ENCODE measurements at places on chromosomes 2 and 18. TPM values are rescaled to one million over a fixed set of nuclear protein-coding genes. Genes with fewer than 3 reads are reported as not detected.

DNA sequence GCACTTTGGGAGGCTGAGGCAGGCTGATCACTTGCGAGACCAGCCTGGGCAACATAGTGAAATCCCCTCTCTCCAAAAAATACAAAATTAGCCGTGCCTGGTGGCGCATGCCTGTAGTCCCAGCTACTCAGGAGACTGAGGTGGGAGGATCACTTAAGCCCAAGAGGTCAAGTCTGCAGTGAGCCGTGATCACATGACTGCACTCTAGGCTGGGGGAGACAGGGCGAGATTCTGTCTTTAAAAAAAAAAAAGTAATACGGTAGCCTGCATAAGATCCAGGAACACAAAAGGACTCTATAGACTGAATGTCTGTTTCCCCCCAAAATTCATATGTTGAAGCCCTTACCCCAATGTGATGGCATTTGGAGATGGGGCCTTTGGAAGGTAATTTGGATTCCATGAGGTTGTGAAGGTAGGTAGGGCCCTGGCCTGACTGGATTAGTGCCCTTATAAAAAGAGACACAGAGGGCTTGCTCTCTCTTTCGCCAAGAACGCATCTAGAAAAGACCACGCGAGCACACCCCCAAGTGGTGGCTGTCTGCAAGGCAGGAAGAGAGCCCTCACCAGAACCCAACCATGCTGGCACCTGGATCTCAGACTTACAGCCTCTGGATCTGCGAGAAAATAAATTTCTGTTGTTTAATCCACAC is 17.0 kb downstream of the MBOAT2 start:
- no peak for DNase-seq
- no peak overlapping the region for H3K4me3 ChIP-seq
- peaks cover 3% of the 10 kb centered on the region for H3K4me1 ChIP-seq
- H3K36me3 ChIP-seq = no peaks in the 10 kb centered on the region

DNA sequence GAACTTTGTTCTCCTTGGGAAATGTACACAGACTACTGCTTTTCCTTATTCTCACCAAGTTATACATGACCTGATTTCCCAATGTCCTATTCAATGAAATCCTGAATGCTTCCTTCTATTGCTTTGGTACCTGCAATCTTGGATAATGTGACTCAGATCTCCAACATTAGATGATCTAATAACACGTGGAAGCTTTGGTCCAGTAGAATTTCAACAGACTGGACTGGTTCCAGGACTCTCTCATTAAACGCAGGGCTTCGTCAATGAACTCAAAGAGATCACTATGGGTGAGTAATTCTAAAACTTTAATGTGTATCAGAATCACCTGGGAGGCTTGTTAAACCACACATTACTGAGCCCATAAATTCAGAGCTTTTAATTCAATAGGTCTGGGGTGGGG is 413.6 kb upstream of the KCNH7 start:
- no peaks in the 10 kb centered on the region for H3K4me1 ChIP-seq
- H3K27ac ChIP-seq = no peak overlapping the region
- no peak for DNase-seq
- H3K27me3 ChIP-seq = no peaks in the 10 kb centered on the region
- H3K36me3 ChIP-seq = no peaks in the 10 kb centered on the region

DNA sequence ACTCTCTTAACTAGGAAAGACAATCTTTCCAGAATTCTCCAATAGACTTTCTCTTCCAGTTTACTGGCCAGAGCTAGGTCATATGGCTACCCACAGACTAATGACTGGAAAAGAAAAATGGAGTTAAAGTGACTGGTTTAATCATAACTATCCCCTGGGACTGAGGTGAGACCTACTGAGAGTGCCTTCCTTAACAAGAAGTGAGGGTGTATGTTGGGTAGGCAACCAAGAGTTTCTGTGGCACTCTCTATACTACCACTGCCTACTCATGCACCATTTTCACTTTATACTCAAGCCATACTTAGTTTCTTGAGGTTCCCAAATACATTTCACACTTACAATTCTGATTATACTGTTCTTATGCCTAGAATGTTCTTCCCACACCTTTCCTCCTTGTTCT is 6.9 kb upstream of the GFPT1 start:
- DNase-seq = no peak
- no peaks in the 10 kb centered on the region for H3K4me1 ChIP-seq
- H3K27me3 ChIP-seq = no peaks in the 10 kb centered on the region
- peaks cover 58% of the 10 kb centered on the region for H3K36me3 ChIP-seq
- no peak overlapping the region for H3K4me3 ChIP-seq

DNA sequence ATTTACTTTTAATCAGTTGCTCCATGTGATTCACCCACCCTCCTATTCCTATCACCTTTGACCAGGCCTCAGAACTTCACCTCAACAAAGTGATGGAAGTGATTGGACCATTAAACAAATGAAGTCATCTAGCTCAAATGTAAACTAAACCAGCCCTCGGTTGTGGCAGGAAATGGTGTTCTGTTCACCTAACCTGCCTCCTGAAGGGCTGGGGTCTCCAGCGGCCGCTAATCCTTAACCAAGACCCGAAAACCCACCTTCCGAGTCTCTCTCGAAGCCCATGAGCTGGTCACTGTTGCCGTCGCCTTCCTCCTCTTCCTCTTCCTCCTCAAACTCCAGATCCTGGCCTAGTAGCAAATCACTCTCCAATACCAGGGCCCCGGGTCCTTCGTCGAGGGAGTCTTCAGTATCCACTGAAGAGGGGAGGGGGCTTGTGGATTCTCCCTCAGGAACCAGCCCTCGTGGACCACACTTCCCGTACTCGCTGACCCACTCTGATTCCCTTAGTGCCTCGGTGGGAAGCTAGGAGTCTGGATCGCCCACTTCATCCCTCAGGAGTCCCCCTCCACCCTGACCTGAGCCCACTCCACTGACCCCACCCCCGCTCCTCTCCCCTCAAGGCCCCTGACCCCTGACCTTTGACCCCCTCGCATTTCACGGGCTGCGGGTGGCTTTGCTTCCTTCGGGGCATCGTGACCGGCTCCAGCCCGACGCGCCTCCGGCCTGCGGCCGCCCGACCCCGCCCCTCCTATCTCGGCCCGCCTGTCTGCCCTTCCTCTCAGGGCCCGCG is 503 bp downstream of the ZNF513 start:
- peak; percentile 88 for DNase-seq
- no peaks in the 10 kb centered on the region for H3K27me3 ChIP-seq
- H3K4me3 ChIP-seq = peak overlapping the region; percentile 67
- peaks cover 18% of the 10 kb centered on the region for H3K4me1 ChIP-seq
- peaks cover 46% of the 10 kb centered on the region for H3K36me3 ChIP-seq
- H3K27ac ChIP-seq = peak overlapping the region; percentile 90

GRCh38 chr2:20231159-20231558 is 6.2 kb upstream of the SDC1 start:
- no peak overlapping the region for H3K27ac ChIP-seq
- H3K4me3 ChIP-seq = no peak overlapping the region
- no peaks in the 10 kb centered on the region for H3K36me3 ChIP-seq
- H3K4me1 ChIP-seq = no peaks in the 10 kb centered on the region

DNA sequence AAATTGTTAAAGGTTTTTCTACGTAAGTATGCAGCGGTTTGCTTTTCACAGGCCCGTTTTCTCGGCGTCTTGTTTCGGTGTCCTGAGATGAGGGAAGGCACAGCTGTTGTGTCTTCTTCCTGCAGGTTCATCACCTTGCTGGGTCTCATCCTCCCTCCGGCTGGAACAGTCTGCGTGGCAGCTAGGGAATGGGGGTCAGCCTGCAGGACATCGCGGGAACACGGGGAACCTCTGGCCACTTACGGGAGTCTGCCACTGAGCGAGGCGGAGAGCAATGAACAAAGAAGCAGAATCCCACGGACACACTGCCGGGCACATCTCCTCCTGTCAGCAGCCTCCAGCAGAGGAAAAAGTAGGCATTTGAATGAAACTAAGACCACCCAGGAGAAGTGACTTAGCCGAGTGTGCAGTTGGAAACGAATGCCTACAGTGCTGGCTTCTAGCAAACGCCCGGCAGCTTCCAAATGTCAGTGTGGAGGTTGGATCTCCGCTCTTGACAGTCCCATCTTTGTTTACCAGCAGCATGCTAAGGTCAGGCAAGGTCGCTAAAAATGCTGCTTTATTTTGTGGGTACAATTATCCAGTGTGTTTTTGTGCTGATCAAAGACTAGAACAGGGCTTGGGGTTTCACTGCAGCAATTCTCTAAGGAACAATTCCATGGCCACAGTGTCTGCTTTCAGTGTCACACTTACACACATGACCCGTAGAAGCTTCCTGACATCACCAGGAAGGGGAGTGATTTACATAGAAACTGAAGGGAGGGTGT is 109.8 kb upstream of the SEC11C start:
- no peak for DNase-seq
- H3K4me1 ChIP-seq = no peaks in the 10 kb centered on the region
- H3K4me3 ChIP-seq = no peak overlapping the region
- H3K36me3 ChIP-seq = no peaks in the 10 kb centered on the region

DNA sequence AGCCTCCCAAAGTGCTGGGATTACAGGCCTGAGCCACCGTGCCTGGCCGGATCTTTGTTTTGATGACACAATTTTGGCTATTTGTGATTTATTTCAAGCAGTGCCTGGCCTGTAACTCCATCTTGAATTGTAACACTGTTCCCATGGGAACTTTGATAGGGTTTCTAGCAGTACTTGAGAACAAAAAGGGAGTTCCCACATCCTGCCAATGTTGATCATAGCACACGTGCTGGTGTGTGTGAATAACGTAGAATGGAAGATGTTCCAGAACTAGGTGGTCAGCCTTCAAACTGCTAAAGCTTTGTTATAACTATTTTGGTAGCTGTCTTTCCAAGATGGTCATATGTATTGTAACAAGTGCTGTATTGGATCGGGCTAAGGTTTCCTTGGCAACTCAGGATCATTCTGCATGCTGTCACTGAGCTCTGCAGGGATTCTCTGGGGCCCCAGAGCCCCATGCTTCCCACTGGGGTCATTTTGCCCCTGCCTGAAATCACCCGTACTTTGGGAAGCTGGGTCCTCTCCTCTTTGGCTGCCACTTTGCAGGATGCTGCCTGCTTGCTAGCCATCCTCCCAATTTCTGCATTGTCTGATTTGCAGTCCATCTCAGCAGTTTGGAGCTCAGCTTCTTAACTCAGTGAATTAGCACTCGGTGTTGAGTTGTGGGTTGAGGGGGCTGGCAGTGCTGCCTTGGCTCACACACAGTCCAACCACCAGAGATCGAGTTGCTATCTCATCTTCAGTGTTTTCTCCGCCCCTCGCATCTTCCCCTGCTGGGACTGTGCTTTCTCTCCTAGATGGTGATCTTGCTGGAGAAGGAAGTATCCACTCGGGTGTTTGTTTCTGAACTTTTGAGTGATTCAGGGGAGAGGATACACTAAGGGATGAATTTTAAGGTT is 26.8 kb downstream of the SH3RF3 start:
- no peak overlapping the region for H3K4me3 ChIP-seq
- H3K36me3 ChIP-seq = no peaks in the 10 kb centered on the region
- no peak for DNase-seq
- H3K27ac ChIP-seq = no peak overlapping the region
- no peaks in the 10 kb centered on the region for H3K27me3 ChIP-seq
- H3K4me1 ChIP-seq = no peaks in the 10 kb centered on the region

The WBP1 gene
- 63.1 TPM for total RNA-seq

The REG1B gene
- not detected for total RNA-seq

The KIF3C gene
- total RNA-seq = 9.4 TPM

The FIGN gene
- total RNA-seq = 7.1 TPM

Measured in sigmoid colon (tissue), 7 donors.